ENCODE measurements at places on chromosomes 3 and 15. TPM values are rescaled to one million over a fixed set of nuclear protein-coding genes. Genes with fewer than 3 reads are reported as not detected.

GUCA1C gene
- not detected for total RNA-seq

- no peak for ATAC-seq
Observed at GRCh38 chr3:119913021-119913420, 131.1 kb downstream of the NR1I2 start.

GRCh38 chr3:49867871-49868321 is 1.8 kb downstream of the CAMKV start:
- no peak for ATAC-seq

GRCh38 chr3:133169331-133170068 is 131.3 kb downstream of the TMEM108 start:
- ATAC-seq = no peak

PSTPIP1 gene
- total RNA-seq = 10.6 TPM

ALDH1L1 gene
- 16.3 TPM for total RNA-seq

GRCh38 chr3:49607796-49608195 is 53.5 kb downstream of the BSN start:
- ATAC-seq = no peak

Measured in gastroesophageal sphincter (tissue), 4 donors.